ENCODE measurements at places on chromosomes 2 and 18.

- DNase-seq, result no peak
Observed at GRCh38 chr18:61277808-61278207, 55.4 kb upstream of the CDH20 start.

- no peak for DNase-seq
Observed at GRCh38 chr2:129006901-129007300, 688.2 kb upstream of the HS6ST1 start.

DNA sequence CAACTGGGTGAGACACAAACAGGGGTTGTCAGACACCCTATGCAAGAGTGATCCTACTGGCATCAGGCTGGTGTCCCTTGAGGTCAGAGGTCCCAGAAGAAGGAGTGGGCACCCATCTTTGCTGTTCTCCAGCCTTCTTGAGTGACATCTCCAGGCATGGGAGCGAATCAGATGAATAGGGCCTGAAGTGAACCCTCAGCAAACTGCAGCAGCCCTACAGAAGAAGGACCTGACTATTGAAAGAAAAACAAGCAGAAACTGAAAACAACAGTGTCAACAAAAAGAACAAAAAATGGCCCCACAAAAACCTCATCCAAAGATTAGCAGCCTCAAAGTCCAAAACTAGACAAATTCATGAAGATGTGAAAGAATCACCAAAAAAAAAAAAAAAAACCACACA lies 1229.7 kb upstream of the CRIM1 start:
- DNase-seq, result no peak

DNA sequence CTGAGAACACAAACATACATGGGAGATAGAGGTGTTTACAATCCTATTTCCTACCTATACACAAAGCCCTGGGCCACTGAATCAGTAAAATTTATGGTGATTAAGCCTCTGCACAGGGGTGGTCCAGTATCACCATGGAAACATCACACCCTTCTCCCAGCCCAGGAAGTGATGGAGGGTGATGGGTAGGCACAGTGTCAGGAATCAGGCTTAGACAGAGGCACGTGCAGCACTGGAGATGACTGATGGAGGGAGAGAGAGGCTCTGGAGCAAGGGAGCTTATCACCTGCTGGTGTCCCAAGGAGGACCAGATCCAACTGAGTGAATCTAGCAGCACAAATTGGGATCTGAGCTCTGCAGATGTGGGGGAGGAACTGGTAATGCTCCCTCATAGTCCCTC lies 117.2 kb downstream of the RPIA start:
- no peak for DNase-seq

GRCh38 chr2:191228861-191229260 lies 16.3 kb upstream of the MYO1B start:
- no peak for DNase-seq

Measured in stimulated activated CD4-positive, alpha-beta T cell treated with anti-CD3 and anti-CD28 coated beads, Interleukin-15, amount 100 ng/mL, for 1 hour (primary cell).